ENCODE measurements at places on chromosomes 13 and 19.

DNA sequence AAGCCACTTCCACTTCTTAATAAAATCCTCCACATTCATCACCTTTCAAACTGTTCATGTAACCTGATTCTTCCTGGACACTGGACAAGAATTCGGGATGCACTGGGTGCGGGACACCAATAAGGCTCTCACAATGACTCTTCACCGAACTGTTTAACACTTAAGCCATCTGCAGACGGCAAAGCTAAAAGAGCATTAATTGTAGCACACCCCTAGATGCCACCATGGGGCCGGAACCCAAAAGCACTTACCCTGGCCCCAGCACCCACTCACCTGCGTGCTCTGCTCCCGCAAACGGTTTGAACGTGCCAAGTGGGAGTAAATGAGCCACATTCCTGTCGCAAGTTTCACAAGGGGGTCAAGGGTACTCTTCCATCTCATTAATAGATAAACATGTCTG is 254.3 kb upstream of the PRR20A start:
- DNase-seq: no peak

- no peak for DNase-seq
Observed at GRCh38 chr13:38670627-38671026, 16.2 kb upstream of the FREM2 start.

- no peak for DNase-seq
Observed at GRCh38 chr13:111328574-111329410, 8.3 kb downstream of the TEX29 start.

DNA sequence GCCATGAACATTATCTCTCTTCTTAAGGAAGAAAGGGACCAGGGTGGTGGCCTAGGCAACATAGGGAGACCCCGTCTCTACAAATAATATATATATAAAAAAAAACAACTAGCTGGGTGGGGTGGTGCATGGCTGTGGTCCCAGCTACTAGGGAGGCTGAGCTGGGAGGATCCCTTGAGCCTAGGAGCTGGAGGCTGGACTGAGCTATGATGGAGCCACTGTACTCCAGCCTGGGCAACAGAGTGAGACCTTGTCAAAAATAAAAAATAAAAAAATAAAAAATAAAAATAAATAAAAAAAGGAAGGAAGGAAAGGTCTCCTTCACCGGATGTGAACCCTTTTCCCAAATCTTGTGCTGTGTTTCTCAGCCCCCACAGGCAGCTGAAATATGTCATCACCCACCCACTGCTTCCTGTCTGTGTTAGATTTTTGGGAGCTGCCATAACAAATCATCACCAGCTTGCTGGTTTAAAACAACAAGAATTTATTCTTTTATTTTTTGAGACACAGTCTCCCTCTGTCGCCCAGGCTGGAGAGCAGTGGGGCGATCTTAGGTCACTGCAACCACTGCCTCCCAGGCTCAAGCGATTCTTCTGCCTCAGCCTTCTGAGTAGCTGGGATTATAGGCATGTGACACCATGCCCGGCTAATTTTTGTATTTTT is 9.5 kb upstream of the TSPAN16 start:
- no peak for DNase-seq

DNA sequence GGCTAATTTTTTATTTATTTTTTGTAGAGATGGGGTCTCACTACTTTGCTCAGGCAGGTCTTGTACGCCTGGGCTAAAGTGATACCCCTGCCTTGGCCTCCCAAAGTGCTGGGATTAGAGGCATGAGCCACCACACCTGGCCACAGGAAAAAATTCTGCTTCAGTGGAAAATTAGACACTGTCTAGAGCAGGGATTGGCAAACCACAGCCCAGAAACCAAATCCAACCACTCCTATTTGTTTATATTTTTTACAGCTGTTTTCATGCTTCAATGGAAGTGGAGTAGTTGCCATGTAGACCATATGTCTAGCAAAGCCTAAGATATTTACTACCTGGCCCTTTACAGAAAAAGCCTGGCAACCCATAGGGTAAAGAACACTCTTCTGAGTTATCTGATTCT is 123.7 kb upstream of the MRI1 start:
- no peak for DNase-seq

DNA sequence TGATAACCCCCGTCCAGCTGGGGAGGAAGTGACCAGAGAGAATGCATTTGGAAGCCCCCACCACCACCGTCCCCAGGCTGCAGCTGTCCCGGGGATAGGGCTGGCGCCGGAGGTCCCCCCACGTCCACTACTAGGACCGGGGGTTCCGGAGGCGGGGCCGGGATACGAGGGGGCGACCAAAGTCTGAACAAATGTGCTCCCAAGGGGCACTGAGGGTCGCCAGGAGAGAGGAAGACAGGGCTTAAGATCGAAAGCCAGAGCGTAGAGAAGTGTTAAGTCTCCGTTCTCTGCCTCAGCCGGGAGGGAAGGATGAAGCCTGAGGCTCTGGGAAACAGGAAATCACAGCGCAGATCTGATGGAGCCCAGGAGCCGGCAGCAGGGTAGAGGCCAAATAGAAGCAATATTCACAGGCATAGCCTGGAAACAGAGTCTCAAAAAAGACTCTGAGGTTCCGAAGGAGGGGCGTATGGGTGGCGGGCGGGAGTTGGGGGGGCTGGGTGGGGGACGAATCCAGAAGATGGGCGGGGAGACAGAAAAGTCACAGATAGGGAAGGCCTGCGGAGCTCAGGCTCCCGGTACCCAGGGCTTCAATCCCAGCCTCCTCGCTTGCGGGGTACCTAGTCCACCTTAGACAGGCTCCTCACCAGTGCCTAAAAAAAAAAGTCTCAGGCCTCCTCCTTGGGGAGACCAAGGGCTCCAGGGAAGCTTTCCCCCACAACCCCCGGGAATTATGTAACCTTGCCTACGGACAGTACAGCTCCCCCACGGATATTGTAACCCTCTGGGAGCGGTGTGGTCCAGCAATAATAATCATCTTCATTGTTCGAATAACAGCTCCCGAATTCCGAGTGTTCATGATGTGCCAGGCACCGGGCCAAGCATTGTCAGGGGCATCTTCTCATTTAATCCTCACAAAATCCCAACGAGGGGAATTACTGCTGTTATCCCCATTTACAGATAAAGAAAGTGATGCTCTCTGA is 1.1 kb upstream of the ERF start:
- peak; percentile 72 for DNase-seq

- no peak for DNase-seq
Observed at GRCh38 chr13:110562696-110563462, 1.4 kb upstream of the RAB20 start.

DNA sequence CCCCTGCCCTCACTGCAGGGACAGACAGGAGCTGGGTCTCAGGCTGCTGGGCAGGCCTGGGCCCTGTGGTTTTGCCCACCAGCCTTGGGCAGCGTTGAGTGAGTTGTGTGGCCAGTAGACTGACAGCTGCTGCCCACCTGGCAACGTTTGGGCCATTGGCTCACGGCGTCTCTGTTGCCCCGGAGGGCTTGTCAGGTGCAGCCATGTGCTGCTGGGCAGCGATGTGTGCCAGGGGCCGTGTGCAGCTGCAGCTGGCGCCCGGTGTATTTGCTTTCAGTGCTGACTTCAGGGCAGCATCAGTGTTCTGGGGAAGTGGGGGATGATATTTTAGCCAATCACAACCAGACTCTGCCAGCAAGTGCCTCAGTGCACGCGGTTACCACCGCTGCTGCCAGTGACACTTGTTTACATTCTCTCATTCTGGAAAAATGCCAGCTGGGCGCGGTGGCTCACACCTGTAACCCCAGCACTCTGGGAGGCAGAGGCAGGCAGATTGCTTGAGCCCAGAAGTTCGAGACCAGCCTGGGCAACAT is 10.6 kb downstream of the FZR1 start:
- DNase-seq: no peak

DNA sequence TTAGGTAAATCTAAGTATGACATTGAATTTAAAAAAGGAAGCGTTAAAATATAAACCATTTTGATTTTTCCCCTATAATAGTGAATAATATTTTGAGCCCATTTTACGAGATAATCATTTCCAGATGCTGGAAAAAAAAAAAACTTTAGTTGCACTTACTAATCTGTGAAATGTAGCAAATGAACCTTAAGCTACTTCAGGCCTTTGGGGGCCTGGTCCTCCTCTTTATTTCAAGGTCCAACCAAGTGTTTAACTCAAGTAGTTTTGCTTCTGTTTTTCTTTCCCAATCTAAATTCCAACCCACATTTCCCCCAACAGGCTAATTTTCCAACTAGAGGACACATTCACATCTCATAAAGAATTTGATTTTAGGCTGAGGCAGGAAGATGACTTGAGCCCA is 101.2 kb downstream of the TNFRSF19 start:
- DNase-seq: no peak

GRCh38 chr13:92843549-92843948 is 383.1 kb upstream of the GPC6 start:
- DNase-seq: no peak

GRCh38 chr13:75258159-75258782 is 223.7 kb downstream of the TBC1D4 start:
- DNase-seq: no peak

DNA sequence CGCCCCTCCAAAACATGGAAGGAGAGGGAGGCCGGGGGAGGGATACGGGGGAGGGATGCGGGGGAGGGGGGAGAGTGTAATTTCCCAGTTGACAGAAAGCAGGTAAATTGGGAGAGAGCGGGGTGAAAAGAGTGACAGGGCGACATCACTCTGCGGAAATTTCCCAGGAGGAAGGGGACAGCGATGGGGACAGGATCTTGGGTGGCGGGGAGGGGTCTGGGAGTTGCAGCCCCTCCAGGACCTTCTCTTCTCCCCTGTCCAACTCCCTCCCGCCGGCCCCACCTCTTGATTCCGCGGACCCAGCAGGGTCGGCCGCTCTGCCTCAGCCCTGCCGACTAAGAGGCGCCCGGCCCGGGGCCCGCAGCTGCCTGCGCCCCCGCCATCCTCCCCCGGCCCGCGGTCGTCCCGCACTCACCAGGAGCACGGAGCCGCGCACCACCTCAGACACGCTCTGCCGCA is 108.0 kb upstream of the DOCK9 start:
- no peak for DNase-seq

GRCh38 chr13:80901111-80901510 is 560.2 kb upstream of the SPRY2 start:
- DNase-seq: no peak

DNA sequence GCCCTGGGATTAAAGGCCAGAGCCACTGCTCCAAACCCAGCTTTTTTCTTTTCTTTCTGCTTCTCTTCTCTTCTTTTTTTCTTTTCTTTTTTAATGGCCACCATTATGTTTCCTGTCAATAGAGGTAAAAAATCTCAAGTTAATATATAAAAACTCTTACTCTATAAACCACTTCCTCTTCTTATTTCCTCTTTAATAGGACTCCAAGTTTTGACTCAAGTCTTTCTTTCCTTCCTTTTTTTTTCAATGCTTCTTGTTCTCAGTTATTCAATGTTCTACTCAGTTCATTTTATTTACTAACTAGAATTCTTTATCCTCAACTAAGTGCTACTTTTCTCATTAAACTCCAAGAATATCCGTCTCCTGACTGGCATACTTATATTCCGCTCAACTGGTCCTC is 27.1 kb upstream of the MYCBP2 start:
- no peak for DNase-seq

- no peak for DNase-seq
Observed at GRCh38 chr19:51398096-51398704, 7.8 kb upstream of the C19orf84 start.

- DNase-seq: no peak
Observed at GRCh38 chr13:94272038-94272437, 207.4 kb downstream of the DCT start.

- DNase-seq: no peak
Observed at GRCh38 chr13:50085063-50085462, 69.8 kb downstream of the KCNRG start.

DNA sequence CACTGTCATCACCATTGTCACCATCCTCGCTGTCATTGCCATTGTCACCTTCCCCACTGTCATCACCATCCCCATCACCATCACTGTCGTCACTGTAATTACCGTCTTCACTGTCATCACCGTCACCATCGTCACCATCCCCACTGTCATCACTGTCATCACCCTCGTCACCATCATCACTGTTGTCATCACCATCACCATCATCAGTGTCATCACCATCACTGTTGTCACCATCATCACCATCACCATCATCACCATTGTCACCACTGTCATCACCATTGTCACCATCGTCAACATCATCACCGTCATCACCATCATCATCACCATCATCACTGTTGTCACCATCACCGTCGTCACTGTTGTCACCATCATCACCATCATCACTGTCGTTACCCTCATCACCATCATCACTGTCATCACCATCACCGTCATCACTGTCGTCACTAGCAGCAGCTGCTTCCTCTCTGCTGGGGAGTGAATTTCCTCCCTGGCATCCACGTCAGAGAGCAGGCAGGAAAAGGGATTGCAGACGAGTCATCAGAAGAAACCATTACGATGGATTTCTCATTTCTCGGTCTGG is 27.3 kb downstream of the TMEM255B start:
- no peak for DNase-seq

GRCh38 chr13:109868578-109869311 is 82.4 kb upstream of the IRS2 start:
- DNase-seq: no peak

DNA sequence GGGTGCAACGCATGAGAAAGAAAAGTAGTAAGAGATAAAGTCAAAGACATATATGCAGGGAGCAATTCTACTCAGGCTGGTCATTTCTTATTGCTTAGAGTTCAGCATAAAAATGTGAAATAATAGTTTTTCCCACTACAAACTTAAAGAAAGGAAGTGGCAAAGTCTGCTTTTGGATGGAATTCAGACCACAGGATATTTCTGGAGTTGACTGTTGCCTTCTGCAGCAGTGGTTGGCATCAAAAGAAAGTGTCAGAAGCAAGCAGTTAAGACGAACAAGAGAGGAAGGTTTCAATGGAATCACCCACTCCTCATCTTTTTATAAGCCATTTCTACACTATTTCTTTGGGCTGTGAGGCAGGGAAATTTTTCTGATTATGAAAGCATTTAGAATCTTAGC is 36.2 kb upstream of the TRPC4 start:
- no peak for DNase-seq

- no peak for DNase-seq
Observed at GRCh38 chr19:484494-484893, 11.8 kb upstream of the MADCAM1 start.

- DNase-seq: peak; percentile 15
Observed at GRCh38 chr13:24161010-24161775, 673 bp downstream of the SPATA13 start.

- DNase-seq: no peak
Observed at GRCh38 chr13:82847595-82847994, 1034.7 kb downstream of the SLITRK1 start.

GRCh38 chr13:53560556-53560955 is 531.9 kb downstream of the OLFM4 start:
- no peak for DNase-seq

Measured in BE2C (cell line).